ENCODE measurements at places on chromosomes 1 and 21.

- no peak for DNase-seq
Measured at GRCh38 chr1:238139713-238140112, 249.0 kb upstream of the ZP4 start.

DNA sequence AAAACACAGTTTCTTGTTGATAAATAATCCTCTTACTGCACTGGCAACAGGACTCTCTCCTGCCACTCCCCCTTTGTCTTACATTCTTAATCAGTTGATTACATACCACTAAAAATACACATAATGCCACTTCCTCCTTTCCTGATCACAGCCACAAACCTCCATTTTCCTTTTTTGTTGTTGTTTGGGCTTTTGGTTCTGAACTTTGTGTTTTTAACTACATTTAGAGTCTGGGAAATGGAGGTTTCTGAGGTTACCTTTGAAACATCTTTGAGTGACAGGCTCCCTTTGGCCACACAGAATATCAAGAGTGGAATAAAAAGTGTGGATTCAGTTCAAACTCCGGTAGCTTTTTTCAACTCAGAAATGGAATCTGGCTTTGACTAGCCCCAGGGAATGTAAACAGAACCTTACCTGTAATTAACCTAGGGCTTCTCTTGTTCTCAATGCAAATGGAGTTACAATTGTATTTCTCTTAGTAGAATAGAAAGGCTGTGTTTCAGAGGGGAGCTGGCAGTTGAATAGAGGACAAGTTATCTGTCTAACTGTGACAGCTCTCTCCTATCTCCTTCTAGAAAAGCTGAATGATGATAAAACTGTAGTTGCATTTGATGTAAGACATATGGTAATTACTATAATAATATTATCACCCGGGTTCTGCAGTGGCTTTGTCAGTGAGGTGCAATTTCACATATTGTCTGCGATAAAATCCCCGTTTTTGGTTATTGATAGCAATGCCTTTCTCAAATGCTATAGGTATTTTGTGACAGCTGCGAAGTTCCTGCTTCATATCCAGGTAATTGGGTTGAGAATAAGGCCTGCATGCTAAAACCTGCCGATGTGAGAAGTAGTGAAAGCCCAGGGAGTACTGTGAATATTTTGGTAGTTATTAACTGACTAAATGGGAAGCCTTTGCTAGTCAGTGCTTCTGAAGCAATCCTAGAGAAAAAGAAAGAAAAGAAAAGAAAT is 66.9 kb downstream of the ST6GALNAC5 start:
- DNase-seq, result no peak

DNA sequence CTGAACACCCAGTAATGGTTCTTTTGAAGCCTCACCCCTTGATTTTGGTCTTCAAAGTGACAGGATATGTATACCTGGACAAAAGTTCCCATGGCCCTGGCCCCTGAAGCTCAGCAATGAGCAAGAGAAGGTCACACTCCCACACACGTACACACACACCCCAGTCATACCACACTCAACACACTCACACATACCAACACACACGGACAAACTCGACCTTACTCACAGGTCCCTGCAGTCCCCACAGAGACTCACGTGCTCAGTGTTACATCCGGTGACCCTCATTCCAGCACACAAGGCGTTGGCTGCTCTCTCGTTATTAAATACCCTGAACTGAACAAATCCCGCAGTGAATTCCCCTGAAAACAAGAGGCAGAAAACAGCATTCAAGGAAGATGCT is 5.9 kb downstream of the ITLN1 start:
- no peak for DNase-seq

- DNase-seq, result peak; percentile 51
Measured at GRCh38 chr1:67853704-67854103, 20.4 kb upstream of the GNG12 start.

GRCh38 chr1:57058652-57059501 is 93.1 kb upstream of the C8B start:
- no peak for DNase-seq

DNA sequence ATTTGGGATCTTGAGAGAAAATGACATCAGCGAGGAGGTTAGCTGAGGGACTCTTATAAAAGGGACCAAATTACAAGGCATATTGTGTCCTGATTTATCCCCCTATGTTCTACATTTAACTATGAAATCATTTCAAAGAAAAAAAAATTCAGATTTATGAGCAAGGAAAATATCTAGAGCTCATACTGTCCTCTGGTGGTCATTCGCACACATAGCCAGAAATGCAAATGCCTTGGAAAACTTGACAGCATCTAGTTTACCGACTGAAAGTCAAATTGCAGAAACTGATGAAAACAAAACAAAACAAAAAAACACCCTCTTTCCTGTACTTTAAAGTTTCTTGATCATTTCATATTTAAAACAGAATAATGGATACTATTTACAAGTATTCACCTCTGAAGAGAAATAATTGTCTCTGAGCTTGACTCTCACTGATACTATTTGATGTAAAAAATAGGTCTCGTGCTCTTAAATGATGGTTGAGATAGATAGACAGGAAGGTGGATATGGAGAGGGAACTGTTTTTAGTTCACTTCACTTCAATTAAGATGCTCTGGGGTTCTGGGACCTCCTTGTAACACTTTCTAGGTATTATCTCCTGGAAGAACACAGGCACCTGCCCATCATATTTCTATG is 253.8 kb downstream of the PCP4 start:
- peak; percentile 14 for DNase-seq

GRCh38 chr1:164630626-164631396 is 71.8 kb downstream of the PBX1 start:
- DNase-seq, result no peak

DNA sequence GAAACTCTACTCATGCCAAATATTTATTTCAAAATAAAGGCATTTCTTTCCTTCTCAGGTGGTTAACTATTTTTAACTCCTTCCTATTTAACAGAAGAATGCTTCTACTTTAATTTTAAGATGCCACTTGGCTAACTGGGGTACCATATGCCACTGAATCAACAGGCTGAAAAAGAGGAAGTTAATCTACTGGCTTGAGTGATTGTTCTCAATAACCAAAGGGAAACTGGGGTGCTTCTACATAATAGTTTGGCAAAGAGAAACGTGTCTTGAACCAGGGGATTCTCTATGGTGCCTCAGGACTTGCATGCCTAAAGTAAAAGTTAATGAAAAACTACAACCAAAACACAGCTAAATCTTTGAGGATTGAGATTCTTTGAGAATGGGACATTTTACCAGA is 142.6 kb downstream of the DENND1B start:
- DNase-seq, result no peak

- DNase-seq, result no peak
Measured at GRCh38 chr1:222048094-222048595, 306.3 kb upstream of the DUSP10 start.

DNA sequence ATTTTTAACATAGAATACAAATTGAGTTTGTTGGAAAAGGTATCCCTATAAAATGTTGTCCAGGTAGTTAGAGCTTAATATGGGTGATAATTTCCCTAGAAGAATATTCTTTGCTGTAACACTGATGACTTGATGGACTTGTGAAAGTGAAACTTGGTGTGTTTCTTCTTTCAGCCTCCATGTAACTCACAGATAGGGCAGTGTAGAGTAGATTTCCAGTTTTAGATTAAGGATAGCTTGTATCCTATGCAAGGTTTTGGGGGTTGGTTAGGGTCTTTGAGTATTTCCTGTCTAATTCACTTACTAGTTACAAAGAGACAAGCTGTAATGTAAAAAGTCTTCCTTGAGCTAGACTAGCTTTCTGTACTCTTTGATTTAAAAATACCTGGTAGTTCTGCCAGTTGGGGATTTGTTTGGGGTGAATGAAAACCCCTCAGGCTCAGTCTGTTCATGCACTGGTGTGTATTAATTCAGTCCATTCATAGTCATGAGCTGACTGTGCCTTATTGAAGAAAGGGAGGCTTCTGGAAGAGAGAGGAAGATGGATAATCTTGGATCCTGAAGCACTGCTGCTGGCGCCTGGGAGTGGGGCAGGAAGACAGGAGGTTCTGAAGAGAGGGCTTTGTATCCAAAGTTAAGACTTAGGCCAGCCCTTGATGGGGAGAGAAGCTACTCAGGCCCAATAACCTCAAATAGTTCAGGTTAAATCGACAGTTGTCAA is 83.6 kb downstream of the CAMTA1 start:
- no peak for DNase-seq

DNA sequence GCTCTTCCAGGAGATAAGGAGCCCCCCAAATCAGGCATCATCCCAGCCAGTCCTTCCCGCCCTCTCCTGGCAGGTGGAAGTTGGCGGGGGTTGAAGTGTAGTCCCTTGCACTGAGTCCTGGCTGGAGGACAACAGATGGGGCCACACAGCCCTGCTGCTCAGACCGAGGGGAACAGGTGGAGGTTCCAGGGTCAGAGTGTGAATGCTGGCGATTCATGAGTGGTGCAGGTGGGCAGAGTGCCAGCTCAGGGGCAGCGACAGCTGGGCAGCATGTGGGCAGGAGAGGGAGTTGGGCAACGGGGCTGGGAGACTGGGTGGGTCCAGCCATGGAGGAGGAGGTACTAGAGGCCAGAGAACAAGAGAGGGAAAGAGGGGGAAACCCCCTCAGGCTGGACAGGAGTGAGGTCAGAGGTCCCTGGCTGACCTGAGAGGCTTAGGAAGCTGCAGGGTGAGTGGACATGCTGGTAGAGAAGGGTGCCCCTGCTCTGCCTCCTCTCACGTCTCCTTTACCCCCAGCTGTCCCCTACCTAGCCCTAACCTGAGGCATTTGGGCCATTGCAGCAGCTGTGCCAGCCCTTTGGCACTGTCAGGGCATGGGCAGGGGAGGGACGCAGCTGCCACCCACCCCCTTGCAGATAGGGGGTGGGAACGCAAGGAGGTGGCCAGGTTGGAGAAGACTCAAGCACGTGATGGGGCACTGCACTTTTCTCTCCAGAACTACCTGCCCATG is 11.3 kb upstream of the ADORA1 start:
- no peak for DNase-seq

- no peak for DNase-seq
Measured at GRCh38 chr1:153431002-153431401, 14.7 kb downstream of the S100A7A start.
